ENCODE measurements at places on chromosomes 2 and 18.

DNA sequence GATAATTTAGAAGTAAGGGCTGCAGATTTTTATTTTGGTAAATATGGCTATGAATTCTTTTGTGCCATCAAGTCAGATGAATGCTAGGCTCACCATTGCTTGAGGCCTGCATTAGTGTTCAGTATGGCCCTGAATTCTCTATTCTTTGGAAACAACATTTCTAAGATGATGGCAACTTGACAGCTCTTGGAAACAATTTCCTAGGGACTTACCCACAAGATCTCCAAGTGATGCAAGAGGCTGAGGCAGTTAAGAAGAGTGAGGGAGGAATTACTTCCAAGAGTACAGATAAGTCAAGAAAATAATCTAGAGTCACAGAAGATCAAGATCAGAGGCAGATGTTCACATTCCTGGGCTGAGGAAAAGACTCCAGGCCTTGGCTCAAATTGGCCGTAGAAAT lies 129.1 kb downstream of the NRP2 start:
- no peak for DNase-seq

DNA sequence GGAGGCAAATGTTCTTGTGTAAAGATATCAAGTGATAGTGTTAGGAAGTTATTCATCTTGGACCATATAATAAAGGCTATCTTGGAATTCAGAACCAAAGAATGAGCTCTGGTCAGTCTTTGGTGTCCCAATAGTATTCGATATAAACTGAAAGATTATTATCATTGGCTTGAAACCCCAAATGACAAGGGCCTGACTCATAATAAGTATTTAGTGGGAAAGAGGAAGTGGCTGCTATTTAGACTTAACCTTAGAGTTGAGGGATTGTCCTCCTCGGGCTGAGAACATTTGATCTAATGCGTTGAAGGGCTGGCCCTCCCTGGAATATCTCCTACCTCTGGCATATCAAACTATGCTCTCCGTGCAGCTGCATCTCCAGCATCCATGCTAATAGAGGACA lies 67.5 kb downstream of the CDH20 start:
- no peak for DNase-seq

DNA sequence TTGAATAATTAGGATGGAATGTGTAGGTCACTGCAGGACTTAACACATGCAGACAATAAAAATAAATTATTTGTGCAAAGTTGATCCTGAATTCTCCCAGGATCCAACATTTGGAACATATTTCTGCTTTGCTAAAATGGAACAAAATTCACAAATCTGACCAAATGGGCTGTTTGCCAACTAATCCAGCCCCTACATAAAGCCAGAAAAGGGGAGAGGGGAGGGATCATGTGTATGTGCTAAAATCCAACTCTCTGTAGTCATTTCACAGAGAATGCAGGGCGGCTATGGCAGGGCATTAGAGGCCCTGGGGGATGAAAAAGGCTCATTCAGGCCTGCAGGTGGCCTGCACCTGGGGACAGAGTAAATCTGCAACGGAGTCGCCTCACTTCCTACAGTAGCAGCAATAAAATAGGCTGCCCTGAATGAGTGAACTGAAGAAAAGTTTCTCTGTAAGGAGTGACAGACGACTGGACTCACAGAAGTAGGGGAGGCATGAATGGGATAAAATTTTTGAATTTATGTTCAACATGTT lies 4.0 kb upstream of the ZFP36L2 start:
- DNase-seq = peak; percentile 72

DNA sequence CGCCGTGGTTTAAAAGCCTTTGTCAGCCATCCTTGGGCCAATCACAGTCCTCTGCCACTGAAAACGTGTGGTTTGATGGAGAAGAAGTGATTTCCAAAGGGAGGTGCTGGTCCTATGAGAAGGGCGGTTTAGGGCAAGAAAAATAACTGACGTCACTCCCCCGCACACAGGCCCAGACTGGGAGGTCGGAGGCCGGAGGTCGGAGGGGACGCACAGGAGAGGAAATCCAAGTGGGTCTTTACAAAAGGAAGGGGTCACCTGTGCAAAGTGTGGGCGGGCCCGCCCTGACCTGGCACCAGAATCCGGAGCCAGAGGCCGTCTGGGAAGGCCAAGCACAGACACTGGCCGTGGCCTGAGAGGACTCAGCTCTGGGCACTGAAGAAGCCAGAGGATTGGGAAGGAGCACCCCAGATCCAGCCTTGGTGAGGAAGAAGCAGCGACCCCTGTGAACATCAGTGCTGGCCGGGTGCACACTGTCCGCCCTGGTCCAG lies 18.0 kb upstream of the KCNG2 start:
- DNase-seq = peak; percentile 22

DNA sequence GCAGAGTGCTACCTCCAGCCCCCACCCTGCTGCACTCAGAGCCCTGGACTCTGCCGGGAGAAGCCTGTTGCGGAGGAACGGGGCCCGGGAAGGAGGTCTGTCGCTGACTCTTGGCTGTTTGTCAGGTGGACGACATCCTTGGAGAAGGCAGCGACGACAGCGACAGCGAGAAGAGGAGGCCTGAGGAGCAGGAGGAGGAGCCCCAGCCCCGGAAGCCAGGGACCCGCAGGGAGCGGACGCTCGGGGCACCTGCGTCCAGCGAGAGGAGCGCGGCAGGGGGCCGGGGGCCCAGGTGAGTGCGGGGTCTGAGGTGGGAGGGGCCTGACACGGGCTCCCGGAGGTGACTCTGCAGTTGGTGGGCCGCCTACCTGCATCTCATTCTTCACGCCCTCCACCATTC lies 56.6 kb downstream of the CTDP1 start:
- no peak for DNase-seq

DNA sequence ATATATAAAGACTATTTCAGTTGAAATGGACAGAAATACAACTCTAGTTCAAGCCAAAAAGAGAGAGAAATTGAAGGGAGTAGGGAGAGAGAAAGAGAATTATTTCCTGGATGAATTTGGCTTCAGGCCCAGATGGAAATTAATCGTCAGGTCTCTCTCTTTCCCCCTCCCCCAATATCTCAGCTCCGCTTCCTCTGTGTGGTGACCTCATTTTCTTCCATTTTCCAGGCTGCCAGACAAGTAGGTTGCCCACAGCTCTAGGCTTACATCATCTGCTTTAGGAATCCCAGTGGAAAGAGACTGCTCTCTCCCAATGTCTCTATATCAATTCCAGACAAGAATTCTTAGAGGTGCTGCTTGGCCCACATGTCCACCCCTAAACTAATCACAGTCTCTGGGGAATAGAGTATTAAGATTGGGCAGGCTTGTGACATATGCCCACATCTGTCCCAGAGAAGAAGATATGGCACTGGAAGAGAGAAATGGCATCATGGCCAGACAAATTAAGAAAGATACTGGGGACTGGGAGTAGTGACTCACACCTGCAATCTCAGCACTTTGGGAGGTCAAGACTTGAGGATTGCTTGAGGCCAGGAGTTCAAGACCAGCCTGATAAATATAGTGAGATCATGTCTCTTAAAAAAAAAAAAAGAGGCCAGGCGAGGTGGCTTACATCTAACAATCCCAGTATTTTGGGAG lies 37.2 kb upstream of the CFAP36 start:
- DNase-seq = no peak

- DNase-seq = peak; percentile 46
These were observed 755.4 kb upstream of the VRK2 start for GRCh38 chr2:57291209-57291608.

Data from endodermal cell (in vitro differentiated cells).